ENCODE measurements at places on chromosomes 11 and 22.

- no peaks in the 10 kb centered on the region for H3K4me1 ChIP-seq
- DNase-seq = no peak
- H3K4me3 ChIP-seq = no peak overlapping the region
- H3K27ac ChIP-seq = no peak overlapping the region
These were observed 21.2 kb downstream of the SUN2 start for GRCh38 chr22:38734421-38735100.

DNA sequence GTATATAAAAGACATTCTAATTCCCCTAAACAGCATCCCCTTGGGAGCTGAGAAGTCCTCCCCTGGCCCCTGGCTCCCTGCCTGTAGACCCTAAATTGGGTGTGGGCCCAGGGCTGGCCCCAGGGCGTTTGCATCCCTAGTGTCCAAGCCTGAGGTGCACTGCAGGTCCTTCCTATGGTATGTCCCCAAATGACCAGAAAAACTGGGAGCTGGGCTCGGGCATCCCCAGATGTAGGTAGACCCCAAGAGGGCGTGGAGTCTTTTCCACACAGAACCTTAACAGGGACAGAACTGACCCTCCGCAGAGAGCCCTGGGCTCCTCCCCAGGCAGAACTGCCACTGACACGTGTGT lies 782 bp upstream of the OSBPL5 start:
- DNase-seq = no peak
- no peak overlapping the region for H3K27ac ChIP-seq
- peaks cover 44% of the 10 kb centered on the region for H3K27me3 ChIP-seq
- no peaks in the 10 kb centered on the region for H3K36me3 ChIP-seq
- no peak overlapping the region for H3K4me3 ChIP-seq

- H3K27me3 ChIP-seq = peaks cover 26% of the 10 kb centered on the region
- H3K4me3 ChIP-seq = no peak overlapping the region
- H3K4me1 ChIP-seq = peaks cover 12% of the 10 kb centered on the region
- H3K36me3 ChIP-seq = no peaks in the 10 kb centered on the region
- no peak overlapping the region for H3K27ac ChIP-seq
These were observed 1.9 kb downstream of the SEPTIN5 start for GRCh38 chr22:19716041-19716828.

- H3K36me3 ChIP-seq = peaks cover 8% of the 10 kb centered on the region
- DNase-seq = no peak
- no peak overlapping the region for H3K27ac ChIP-seq
- no peaks in the 10 kb centered on the region for H3K27me3 ChIP-seq
- H3K4me3 ChIP-seq = no peak overlapping the region
- H3K4me1 ChIP-seq = peaks cover 38% of the 10 kb centered on the region
These were observed 15.8 kb downstream of the ZBTB16 start for GRCh38 chr11:114075344-114075610.

DNA sequence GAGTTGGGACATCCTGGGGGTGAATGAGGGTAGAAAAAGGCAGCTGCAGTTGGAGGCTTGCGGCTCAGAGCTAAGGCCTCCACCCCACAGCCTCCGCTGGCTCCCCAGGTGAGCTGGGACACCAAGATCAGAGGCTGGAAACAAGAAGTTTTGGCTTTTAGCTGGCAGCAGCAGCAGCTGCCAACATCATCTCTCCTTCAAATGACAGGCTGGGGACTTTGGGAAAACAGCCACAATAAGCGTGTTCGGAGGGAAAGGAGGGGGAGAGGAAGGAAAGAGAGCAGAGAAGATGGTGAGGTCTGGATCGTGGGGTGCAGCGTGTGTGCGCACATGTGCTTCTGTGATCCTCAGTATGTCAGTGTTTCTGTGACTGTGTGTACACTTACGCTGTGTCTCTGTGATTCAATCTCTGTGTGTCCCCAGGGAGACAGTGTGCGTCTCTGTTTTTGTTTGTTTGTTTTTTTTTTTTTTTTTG lies 62.0 kb upstream of the RASD2 start:
- no peaks in the 10 kb centered on the region for H3K36me3 ChIP-seq
- no peaks in the 10 kb centered on the region for H3K4me1 ChIP-seq
- no peak overlapping the region for H3K27ac ChIP-seq

GRCh38 chr11:83467837-83468236 lies 181.7 kb upstream of the CCDC90B start:
- H3K4me3 ChIP-seq = no peak overlapping the region
- no peak overlapping the region for H3K27ac ChIP-seq
- no peaks in the 10 kb centered on the region for H3K36me3 ChIP-seq
- H3K4me1 ChIP-seq = no peaks in the 10 kb centered on the region
- no peak for DNase-seq

GRCh38 chr22:17096071-17096470 lies 11.3 kb downstream of the IL17RA start:
- H3K4me1 ChIP-seq = no peaks in the 10 kb centered on the region
- no peaks in the 10 kb centered on the region for H3K27me3 ChIP-seq
- H3K36me3 ChIP-seq = no peaks in the 10 kb centered on the region
- no peak for DNase-seq
- H3K4me3 ChIP-seq = no peak overlapping the region
- H3K27ac ChIP-seq = no peak overlapping the region

DNA sequence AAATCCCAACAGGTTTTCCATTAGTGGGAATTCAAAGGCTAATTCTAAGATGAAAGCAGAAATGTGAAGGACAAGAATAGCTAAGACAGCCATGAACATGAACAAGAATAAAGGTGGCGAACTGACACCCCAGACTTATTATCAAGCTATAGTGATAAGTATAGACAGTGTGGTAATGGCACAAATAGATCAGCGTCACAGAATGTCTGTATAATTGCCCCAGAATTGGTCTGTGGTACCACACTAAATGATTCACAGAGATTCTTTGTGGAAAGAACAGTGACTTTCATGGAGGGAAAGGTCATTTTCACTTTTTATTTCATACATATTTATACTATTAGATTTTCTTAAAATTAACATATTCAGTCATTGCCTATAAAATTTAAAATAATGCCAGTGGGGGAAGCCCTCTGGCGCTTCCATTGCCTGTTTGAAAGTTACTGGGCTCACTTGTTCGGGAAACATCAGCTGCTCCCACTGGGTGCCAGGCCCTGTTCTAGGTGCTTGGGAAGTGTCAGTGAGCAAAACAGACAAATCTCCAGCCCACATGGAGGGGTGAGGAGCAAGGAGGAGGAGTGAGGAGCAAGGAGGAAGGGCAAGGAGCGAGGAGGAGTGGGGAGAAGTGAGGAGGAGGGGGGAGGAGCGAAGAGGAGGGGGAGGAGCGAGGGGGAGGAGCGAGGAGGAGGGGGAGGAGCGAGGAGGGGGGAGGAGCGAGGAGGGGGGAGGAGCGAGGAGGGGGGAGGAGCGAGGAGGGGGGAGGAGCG lies 11.3 kb upstream of the NLRP6 start:
- DNase-seq = no peak
- H3K27ac ChIP-seq = no peak overlapping the region
- H3K27me3 ChIP-seq = no peaks in the 10 kb centered on the region
- peaks cover 5% of the 10 kb centered on the region for H3K4me1 ChIP-seq

DNA sequence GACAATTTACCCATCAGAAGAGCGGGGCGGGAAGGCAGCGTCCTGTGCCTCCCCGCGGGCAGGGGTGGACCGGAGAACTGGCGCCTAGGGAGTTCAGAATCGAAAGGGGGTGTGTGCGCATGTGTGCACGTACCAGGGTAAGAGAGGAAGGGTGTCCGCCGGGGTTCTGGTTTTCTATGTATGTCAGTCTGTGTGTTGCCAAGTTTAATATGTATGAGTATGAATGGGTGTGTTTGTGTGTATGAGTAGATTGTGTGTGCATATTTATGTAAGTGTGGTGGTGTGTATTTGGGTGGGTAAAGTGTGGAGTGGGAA lies 2.0 kb downstream of the KCNC1 start:
- H3K27ac ChIP-seq = no peak overlapping the region
- peaks cover 21% of the 10 kb centered on the region for H3K27me3 ChIP-seq
- DNase-seq = no peak
- peaks cover 40% of the 10 kb centered on the region for H3K4me1 ChIP-seq

GRCh38 chr11:122755409-122755808 lies 82.9 kb upstream of the CRTAM start:
- no peak overlapping the region for H3K4me3 ChIP-seq
- H3K36me3 ChIP-seq = no peaks in the 10 kb centered on the region
- H3K27ac ChIP-seq = peak overlapping the region; percentile 6
- peaks cover 8% of the 10 kb centered on the region for H3K4me1 ChIP-seq
- DNase-seq = no peak

DNA sequence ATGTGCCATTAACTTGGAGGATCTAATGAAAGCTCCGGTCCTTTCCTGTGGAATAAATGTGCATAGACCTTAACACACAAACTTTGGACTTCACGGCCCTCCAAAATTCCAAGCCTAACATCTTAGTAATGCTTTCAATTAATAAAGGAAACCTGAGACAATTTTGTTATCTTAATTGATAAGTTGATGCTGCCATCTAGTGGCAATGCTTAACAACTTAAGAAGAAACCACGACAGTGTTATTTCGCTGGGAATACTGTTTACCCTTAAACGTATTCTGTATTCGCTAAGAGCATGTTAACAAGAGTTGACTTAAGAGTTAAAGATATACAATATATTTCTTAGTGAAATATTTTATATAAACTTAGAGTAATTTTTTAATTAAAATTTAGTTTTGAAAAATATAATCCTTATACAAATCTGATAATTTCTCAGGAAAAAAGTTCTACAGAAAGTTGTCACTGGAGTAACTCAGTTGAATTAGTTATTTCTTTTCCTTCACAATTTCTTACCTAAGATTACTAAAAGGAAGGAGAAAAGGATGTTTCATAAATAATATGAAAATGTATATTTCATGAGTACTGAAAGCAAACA lies 35.0 kb upstream of the OR9G4 start:
- no peaks in the 10 kb centered on the region for H3K36me3 ChIP-seq
- DNase-seq = peak; percentile 61
- no peaks in the 10 kb centered on the region for H3K27me3 ChIP-seq
- H3K27ac ChIP-seq = no peak overlapping the region
